Neural progenitor cell (in vitro differentiated cells): ENCODE measurements at places on chromosomes 4 and X.

DNA sequence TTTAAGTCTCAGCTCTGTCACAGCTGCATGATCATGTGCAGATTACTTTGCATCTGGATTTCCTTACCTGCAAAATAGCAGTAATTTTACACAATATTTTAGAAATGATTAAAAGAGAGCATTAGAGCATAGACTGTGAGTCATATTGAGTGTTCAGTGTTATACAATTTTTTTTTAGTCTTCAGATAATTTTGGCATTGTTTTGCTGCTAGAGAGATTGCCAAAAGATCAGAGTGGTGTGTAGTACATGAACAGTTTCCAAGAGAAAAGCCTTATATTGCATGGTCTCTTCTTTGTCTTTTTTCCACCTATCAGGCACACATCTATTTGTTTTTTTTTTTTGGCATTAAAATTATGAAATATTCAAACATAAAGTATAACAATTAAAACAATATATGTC is 209.6 kb upstream of the TLL1 start:
- no peak for DNase-seq

DNA sequence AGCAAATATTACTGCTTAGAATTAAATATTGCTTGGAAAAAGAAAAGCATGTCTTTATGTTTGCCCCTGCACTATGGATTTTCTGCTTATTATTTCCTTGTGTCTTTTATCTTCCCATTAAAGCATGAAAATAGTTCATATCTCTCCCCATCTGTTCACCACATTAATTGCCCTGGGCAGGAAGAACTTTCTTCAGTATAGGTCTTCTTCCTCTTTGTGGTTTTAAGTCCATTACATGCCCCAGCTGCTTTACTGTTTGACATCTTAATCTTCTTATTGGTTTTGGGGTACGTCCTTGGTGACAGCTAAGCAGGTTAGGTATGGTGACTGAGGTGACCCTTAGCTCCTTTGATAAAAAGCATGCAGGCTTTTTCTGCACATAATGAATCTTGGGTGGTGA is 157.3 kb downstream of the AASDH start:
- DNase-seq, result no peak

GRCh38 chrX:153547195-153547594 is 29.8 kb downstream of the ATP2B3 start:
- no peak for DNase-seq

DNA sequence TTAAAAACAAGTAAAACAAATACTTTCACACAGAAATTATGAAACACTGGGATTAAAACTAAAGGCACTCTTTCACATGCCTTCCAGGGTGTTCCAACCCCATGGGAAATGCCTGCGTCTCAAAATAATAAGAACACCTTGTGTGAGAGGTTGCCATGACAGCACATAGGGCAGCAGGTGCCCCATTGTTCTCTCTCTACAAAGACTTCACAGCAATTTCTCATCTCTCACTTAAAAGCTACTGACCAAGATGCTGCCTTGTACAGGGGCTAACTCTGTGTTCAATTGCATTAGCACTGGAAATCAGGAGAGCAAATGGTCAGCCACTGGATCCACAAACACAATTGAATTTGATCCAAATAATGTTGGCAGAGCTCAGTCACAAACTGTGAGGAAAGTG is 102.5 kb upstream of the GALNTL6 start:
- DNase-seq, result peak; percentile 24

DNA sequence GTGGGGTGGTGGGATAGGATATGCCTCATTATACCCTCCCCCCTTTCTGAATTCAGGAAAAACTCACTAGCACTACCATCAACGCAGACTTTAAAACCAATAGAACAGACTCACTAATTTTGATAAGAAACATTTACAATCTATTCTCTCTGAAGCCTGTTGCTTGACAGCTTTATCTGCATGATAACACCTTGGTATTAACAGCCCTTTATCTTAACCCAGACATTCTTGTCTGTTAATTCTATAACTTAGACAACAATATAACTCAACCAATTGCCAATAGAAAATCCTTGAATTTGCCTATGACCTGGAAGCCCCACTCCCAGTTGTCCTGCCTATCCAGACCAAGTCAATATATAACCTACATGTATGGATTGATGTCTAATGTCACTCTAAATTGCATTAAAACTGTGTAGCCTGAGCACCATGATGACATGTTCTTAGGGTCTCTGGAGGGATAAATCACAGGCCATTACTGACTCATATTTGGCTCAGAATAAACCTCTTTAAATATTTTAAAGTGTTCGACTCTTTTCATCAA is 1.5 kb upstream of the UGT2A3 start:
- DNase-seq, result no peak

DNA sequence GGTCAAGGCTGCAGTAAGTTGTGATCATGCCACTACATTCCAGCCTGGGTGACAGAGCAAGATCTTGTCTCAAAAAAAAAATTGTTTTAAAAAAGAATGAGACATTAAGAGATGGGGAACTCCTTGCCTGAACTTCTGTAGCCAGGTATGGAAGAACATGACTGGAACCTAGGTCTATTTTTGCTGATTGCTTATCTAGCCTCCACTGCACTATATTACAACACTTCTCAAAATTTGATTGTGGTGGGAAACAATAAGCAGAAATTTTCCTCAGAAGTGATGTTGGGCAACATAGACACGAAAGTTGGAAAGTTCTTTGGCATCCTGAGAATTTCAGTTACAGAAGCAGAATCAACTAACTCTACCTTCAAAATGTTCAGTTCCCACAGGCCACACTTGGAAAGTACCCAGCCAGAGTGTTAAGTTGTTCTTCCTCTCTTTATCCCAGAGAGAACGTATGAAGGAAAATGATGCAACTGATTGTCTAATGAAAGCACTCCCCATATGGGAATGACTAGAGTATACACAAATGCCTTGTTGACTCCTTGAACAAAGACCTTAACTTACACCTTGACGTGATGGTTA is 50.0 kb downstream of the LUZP4 start:
- DNase-seq, result no peak

- no peak for DNase-seq
These were observed 2.2 kb downstream of the RBM10 start for GRCh38 chrX:47146936-47147859.
